ENCODE measurements at places on chromosomes 2 and 18.

- DNase-seq, result no peak
These were observed 252.6 kb downstream of the FAM210A start for GRCh38 chr18:13473751-13474150.

- no peak for DNase-seq
These were observed 43.8 kb upstream of the CDH19 start for GRCh38 chr18:66647671-66648070.

DNA sequence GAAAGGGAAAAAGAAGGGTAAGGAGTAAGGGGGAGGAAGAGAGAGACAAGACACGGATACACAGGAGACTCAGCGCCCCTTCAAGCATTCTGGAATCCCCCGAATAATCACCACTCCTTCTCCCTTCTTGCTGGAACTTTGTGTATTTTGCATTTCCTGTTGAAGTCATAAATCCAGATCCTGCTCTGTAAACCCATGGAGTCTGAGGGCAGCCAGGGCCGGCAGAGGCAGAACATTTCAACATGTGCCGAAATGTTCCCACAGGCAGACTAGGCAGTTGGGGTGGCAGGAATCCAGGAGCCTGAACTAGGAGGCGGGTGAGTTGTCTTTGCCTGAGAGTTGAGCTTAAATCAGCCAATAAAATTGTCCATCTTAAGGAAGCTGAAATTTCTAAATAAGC, 193.1 kb downstream of the SH3RF3 start:
- no peak for DNase-seq

GRCh38 chr18:45252474-45252873, 362.8 kb upstream of the SLC14A2 start:
- no peak for DNase-seq

GRCh38 chr18:55097456-55098170, 138.4 kb upstream of the CCDC68 start:
- DNase-seq, result peak; percentile 88

DNA sequence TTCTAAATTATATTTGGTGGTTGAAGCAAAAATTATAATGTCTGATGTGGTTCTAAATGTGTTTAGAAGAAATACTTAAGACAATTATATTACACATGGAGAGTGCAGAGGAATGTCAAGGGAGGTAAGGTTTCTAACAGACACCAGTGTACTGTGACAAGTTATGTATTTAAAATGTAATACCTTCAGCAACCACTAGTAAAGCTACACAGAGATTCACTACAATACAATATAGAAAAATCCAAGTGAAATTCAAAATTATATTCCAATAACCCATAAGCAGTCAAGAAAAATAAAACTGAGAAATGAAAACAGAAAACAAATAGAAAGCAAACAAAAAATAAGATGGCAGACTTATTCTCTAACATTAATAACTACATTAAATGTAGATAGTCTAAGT, 249.5 kb upstream of the KLHL14 start:
- DNase-seq, result no peak

GRCh38 chr2:208265371-208265800, 669 bp upstream of the PIKFYVE start:
- peak; percentile 43 for DNase-seq

DNA sequence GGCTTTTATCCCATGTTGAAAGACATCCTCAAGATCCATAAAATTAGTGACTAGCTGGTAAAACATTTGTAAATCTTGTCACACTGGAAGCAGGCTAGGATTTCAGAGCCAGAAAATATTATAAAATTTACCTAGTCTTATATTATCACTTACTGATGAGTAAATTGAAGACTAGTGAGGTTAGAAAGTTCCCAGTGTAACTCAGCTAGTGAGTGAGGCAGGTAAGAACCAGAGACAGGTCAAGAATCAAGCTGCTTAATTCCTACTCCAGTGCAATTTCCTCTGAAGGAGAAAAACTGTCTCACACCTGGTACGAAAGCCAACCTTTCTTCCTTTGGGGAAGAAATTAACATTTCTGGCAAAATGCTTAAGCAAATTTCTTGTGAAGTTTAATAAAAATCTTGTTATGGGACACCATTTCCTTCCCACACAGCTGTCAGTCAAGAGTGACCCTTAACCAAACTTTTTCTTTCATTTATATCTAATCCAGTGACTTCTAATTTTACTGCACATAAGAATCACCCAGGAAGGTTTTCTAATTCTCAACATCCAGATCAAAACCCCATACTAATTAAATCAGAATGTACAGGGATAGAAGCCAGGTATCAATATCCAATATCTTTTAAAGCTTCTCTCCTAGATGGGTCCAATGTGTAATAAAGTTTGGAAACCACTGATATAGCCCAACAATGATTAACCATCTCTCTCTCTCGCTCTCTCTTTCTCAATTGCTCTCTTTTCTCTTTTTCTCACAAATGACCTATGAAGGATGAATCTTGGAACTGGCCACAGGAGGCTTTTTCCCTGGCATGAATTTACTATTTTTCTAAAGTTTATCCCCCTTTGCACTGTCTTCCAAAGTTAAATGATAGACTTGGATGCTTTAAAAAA, 264.3 kb upstream of the SLC39A10 start:
- DNase-seq, result no peak

GRCh38 chr18:23135550-23136325, 453 bp downstream of the CABLES1 start:
- peak; percentile 18 for DNase-seq

DNA sequence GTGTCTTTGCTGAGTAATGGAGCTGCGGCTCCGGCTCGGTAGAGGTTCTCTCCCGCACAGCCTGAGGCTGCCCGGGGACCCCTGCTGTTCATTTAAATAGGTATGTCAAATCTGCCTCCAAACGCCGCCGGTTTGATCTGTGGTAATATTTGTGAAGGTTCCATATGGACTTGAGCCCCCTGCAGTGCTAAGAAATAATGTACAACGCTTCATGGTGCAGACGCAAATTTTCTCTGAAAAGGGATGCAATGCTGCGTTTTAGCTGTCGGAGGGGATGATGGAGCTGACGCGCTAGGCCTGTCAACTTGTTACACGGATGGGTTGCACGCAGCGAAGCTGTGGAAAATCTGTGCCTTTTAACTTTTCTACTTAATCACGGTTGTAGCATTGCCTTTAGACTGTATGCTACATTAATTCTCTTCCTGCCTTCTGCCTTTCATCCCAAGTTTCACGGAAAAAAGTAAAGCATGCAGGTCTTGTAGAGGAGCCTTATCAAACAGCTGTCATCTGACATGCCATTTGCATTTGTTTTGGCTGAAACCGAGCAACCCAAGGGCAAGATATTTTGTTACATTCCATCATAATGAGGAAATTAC, 43.2 kb downstream of the MRPS9 start:
- peak; percentile 75 for DNase-seq

DNA sequence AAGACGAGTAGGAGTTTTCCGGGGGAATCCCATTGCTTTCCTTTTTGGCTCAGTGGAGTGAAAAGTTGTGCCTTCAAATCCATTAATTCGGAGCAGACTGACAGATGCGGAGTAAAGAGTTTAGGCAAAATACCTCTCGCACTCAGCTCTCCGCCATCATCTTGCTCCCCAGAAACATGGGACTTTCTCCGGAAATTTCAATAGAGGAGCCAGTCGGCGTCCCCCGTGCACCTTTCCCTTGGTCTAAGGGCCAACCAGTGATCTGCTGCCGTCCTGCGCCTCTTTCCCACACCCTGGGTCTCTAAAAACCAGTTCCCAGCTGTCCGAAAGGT, 318 bp downstream of the TYW5 start:
- DNase-seq, result no peak

GRCh38 chr2:86286516-86286915, 50.9 kb downstream of the REEP1 start:
- no peak for DNase-seq

DNA sequence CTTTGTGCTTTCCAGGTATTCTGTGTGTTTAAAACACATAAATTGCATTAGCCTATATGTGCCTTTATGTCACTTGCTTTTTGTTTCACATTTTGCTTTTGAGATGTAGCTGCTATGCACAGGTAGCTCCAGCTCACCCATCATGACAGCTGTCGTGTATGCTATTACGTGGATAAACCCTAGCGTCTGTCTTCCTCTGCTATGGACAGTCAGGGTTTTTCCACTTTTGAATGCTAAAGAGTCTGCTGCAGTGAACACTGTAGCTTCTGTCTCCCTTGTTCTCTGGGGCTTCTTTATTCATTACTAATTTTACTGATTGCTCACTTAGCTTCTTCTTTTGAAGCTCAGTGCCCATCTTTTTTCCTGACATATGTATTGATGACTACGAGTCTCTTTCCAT, 24.7 kb upstream of the MBP start:
- DNase-seq, result no peak

DNA sequence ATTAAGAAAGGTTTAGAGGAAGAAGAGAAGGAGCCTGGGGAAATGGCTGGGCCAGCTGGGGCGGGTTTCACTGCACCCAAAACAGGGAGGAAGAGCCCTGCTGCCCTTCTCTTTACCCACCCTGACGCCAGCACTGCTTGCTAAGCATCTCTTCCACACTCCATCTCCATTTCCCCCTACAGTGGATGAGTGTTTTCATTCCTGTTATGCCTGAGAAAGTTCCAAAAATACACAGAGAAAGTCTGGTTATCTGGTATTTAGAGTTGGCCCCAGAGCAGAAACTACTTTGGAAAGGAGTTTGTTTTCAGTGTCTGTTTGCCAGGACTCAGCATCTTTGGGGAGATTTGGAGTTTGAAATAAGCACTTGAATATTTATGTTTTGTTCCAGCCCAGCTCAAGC, 451.0 kb downstream of the SLC4A3 start:
- no peak for DNase-seq

- DNase-seq, result no peak
These were observed 290.8 kb upstream of the CHAC2 start for GRCh38 chr2:53476834-53477233.

GRCh38 chr18:28372186-28372585, 195.3 kb upstream of the CDH2 start:
- DNase-seq, result no peak

- DNase-seq, result peak; percentile 52
These were observed 53.7 kb downstream of the EDAR start for GRCh38 chr2:108935271-108935741.

GRCh38 chr18:49130261-49130660, 179.5 kb upstream of the SMAD7 start:
- no peak for DNase-seq

DNA sequence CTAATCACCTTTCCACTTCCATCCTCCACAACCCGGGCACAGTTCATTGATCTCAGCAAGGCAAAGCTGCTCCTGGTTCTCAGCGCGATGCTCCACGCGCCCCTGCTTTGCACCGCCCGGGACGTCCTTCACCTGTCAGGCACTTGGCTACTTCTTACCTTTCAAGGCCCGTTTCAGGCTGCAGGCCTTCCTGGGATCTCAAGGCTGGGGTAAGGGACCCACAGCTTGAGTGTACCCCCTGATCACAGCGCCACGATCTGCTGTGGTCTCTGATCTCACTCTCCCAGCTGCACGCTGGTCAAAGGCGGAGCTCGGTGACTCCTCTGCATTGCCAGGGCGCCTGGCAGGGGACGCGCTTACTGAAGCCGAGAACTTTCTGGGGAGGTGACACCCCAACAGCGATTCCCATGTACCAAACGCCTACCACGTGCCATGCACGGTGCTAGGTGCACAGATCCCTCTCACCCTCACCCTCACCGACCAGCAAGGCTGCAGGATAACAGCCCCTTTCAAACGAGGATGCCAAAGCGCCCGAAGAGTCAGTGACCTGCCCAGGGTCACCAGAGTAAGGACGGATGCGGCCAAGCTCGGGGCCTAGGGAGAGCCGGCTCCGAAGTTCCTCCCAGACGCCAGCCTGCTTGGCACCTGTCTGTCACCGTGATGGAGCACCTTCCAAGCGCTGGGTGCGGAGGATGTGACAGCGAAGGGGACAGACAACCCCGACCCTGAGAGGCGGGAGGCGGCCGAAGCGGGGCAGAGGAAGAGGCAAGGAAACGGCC, 818 bp downstream of the ITGB1BP1 start:
- DNase-seq, result peak; percentile 73

DNA sequence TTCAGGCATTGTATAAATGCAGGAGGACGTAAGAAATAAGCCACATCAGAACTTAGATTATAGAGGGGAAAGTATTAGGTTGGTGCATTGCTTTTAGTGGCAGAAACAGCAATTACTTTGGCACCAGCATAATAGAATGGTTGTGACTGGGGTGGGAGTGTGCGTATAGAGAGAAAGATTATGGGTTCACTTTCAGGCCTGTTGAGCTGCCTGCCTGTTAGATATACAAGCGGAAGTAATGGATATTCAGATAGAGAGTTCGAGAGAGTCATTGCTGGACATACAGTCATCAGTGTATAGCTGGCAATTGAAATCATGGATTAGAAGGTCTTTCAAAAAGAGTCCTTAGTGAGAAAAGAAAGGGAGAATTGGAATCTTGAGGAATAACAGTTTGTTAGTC, 139.2 kb upstream of the MYO3B start:
- DNase-seq, result no peak

DNA sequence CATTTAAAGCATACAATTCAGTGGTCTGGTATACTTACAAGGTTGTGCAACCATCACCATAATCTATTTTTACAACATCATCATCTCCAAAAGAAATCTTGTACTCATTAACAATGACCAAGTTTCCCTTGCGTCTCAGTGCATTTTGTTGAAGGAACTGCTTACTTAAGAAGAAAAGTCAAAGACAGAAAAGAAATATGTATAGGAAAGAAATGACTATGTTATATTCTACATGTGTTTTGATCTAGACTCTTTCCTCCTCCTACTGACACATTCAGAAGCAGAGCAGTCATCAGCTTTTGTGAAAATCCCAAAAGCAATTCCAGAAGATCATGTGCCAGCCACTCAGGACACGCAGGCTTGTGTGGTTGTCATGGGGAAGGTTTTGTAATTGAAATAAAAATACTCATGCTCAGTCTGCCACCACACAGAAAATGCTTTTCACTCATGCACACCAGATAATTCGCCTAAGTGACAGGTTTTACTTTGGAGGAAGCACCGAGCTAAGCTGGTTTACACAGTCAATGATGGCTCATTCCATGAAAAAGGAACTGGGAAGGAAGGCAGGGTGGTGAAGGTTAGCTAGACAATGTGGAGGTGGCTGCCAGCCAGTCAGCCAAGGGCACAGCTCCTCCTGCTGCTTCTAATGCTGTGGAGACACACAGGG, 158.5 kb upstream of the REV1 start:
- no peak for DNase-seq

GRCh38 chr2:36059691-36060090, 295.9 kb upstream of the CRIM1 start:
- DNase-seq, result no peak

DNA sequence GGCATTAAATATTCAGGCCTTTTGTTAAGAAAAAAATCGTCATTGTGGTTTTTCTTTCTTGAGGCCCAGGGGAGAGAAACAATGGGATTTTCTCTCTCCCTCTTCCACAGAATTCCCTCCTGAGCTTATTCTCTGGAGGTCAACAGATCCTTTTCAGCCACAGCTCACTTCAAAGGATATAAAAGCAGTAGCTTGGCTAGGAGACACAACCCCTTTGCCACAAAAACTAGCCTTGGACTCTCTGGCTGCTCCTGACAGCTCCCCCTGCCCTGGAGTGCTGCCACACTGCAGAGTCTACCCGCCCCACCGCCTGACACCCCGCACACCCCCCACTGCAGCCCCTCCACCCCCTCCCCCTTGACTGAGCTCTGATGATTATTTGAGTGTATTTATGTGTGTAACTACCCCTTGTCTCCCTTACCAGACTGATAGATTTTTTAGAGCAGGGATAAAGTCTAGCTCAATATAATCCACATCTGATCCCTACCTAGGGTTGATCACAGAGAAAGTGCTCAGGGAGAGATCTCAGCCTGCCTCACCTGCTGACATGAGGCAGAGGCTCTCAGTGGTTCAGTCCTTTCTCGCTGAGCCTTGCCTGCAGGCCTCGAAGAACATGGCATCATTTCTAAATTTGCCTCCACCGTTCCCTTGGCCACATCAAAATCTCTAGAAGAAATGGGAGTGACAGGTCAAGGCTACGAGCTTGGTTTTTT, 132.2 kb upstream of the SP5 start:
- peak; percentile 26 for DNase-seq

Data from ELF-1 (cell line).